ENCODE measurements at places on chromosomes 4 and X. TPM values are rescaled to one million over a fixed set of nuclear protein-coding genes. Genes with fewer than 3 reads are reported as not detected.

DNA sequence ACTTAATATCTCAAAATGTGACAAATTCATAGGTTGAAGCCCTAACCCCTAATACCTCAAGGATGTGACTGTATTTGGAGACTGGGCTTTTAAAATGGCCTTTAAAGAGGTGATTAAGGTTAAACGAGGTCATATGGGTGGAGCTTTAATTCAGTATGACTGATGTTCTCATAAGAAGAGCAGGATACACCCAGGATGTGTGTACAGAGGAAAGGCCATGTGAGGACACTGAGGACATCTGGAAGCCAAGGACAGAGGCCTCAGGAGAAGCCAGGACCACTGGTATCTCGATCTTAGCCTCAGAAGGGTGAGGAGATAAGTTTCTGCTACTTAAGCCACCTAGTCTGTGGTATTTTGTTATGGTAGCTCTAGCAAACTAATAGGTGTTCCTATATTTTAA is 49.0 kb upstream of the SHISA3 start:
- no peak for DNase-seq

- DNase-seq, result peak; percentile 16
Observed at GRCh38 chrX:125203365-125203736, 116.3 kb upstream of the TEX13C start.

GRCh38 chrX:115491766-115492165 is 69.2 kb upstream of the PLS3 start:
- DNase-seq, result no peak

Gene MAGED1
- polyA plus RNA-seq, result 250 TPM

Gene CXCL8
- polyA plus RNA-seq, result 0.37 TPM

- no peak for DNase-seq
Observed at GRCh38 chr4:11842620-11843263, 414.0 kb upstream of the HS3ST1 start.
